ENCODE measurements at places on chromosomes 3 and 15. TPM values are rescaled to one million over a fixed set of nuclear protein-coding genes. Genes with fewer than 3 reads are reported as not detected.

REC114 gene
- total RNA-seq = not detected

ATG3 gene
- 44.0 TPM for total RNA-seq

GRCh38 chr3:196640297-196641018 is 964 bp downstream of the NRROS start:
- no peak for DNase-seq

GRCh38 chr3:179961703-179962078 is 75.0 kb downstream of the PEX5L start:
- no peak for DNase-seq

DNA sequence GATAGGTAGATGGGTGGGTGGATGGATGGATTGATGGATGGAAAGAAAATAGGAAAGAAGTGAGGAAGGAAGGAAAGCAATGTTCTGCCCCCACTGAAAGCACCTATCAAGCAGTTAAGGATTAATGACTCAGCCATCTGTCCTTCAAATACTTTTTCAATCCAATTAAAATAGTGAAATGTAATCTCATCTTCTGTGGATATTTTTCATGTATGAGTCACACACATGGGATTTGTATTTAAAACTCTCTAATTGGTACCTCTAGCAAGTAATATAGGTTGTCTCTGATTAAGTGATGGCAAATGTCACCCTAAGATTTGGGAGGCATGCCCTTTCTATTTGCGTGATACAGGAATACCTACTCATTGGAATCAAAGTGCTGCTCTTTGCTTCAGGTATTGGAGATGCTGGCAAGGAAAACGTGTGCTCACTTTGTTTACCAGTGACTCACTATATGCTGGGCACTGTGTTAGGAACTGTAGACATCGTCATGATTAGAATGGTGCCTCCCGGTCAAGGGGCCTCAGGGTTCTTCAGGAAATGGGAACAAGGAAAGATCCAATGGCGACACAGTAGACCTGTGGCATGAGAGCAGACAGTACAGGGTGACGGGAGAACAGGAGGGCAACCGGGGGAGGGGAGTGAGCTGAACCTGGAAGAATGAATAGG is 230.1 kb downstream of the CLSTN2 start:
- no peak for DNase-seq

DNA sequence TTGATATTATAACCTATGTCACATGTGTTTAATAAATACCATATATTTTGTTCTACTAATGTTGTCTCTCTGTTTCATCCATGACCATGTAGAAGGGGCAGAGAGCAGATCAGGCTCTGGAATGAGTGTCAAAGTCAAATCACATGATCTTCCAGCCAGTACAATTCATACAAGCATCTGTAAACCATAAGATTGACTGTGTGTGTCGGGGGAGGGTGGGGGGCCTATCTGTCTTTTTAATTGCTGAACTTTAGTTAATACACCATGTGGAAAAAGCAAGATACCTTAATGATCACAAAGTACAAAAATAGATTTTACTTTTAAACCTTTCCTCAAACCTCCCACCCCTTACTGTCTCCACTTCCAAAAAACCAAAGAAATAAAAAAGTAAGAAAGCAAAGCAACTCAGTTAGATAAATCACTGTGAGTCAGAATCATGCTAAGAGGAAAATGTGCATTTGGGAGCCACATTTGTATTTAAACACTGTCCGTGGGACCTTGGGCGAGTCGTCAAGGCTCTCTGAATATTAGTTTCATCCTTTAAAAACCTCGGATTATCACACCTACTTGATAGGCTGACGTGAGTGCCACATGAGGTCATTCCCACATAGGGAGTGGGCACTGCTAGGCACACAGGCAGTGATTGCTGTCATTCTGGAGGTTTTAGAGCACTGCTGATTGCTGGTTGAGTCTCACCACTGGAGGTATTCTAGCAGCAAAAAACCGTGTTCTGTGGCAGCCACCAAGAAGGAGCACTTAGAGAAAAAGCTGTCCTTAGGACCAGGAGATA is 21.0 kb upstream of the POLR2M start:
- no peak for DNase-seq

GRCh38 chr3:37907906-37908305 is 46.2 kb downstream of the CTDSPL start:
- DNase-seq = no peak

DNA sequence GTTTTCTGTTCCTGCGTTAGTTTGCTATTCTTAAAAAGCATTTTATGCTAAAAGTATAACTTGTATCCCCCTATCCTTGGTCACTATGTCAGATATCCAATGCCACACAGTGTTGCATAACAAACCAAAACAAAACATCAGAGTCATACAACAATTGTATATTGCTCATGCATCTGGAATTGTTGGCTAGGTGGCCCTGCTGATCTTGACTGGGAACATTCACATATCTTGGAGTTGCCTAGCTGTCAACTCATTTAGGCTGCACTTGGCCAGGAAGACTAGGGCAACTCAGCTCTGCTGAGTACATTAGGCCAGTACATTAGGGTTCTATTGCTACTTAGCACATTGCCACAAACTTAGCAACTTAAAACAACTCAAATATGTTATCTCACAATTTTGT is 706.5 kb upstream of the UBE2E2 start:
- no peak for DNase-seq

GRCh38 chr3:122973893-122974615 is 53.5 kb downstream of the SEMA5B start:
- peak; percentile 34 for DNase-seq

Measured in skin of body (tissue), 3 donors.